ENCODE measurements at places on chromosomes 13 and 19.

DNA sequence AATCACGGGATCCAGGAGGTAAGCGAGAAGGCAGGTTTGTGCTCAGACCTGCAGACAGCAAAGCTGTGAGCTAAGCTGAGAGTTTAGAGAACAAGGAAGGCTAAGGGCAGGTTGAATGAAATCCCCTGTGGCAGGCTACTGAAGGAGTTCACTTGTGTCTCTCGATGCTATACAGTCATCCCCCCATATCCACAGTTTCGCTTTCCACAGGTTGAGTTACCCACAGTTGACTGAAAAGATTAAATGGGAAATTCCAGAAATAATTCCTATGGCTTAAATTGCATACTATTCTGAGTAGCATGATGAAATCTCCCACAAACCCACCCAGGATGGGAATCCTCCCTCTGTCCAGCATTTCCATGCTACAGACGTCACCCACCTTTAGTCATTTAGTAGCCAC is 49.6 kb downstream of the ABCC4 start:
- no peak for DNase-seq

- no peak for DNase-seq
Measured at GRCh38 chr13:106696140-106696539, 128.2 kb upstream of the ARGLU1 start.

DNA sequence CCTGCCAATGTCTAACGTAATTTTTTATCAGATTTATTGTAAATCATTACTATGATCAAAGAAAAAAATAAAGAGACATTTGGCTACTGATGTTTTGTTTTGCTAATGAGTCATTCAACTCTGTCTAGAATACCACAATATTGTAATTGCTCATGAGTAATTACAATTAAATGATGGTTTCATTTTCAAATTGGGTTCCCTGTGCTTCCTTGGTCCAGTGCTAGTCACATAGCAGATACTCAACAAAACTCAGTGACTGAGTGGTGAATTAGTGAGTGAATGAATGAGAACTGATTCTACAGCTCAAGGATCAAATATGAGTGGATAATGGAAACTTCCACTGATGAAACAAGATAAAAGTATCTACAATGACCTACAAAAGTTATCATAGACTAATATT is 304.7 kb downstream of the POU4F1 start:
- no peak for DNase-seq

DNA sequence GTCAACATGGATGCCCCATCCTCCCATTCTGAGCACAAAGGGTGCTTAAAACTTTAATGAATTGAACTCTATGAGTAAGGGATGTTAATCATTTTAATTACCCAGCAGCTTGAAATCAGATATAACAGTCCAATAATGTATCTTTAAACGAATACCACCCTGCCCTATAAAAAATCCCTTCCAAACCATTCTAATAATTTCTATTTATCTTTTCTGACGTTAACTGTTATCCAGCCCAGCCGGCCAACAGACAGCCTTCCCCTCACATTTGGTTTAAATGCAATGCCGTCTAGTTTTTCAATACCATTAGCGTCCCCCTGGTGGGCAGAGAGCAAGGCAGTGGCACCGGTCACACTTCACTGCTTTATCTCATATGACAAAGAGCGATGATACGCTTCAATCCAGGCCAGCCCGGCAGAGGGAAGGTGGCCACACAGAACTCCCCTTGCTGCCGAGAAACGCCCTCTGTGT is 402.2 kb upstream of the ZNF507 start:
- DNase-seq, result no peak

- peak; percentile 89 for DNase-seq
Measured at GRCh38 chr13:114161028-114161556, 18.0 kb upstream of the CFAP97D2 start.

- no peak for DNase-seq
Measured at GRCh38 chr13:98427331-98427995, 149.4 kb downstream of the STK24 start.

GRCh38 chr19:29576761-29577648 is 29.1 kb upstream of the POP4 start:
- DNase-seq, result no peak

DNA sequence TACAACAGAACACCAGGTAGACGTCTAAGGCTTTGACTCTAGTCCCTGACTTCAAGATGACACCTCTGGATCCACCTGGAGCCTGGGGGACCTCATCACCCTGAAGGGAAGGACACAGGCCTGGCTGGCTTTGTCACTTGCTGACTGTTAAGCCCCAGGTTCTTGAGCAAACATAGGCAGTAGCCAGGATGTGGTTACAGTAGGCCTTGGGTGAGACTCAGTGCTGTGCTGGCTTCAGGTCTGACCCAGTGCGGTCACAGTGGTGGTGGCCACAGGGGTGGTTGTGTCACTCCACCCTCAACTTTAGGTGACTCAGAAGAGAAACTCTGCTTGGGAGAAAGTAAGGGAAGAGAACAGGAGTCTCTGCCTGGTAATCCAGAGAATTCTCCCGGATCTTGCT is 497.8 kb downstream of the UQCRFS1 start:
- no peak for DNase-seq

- no peak for DNase-seq
Measured at GRCh38 chr13:107608736-107609135, 606.6 kb downstream of the LIG4 start.

GRCh38 chr19:50419580-50420035 is 870 bp downstream of the SPIB start:
- DNase-seq, result no peak

DNA sequence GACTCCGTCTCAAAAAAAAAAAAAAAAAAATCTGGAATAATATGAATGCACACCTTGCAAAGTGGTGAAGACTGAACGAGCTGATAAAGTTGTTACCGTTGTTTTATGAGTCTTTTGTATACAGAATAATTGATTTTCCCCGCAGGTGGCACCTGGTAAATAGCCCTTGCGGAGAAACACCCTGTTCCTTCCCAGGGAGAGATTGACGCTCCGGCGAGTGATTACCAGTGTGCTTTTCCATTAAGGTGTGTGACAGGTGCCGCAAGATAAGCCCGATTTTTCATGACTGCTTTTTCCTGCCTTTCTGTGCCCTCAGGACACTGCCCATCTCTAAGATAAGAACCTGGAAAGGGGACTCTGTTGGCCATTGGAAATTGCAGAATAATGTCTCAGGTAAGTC is 943 bp downstream of the ZNF302 start:
- no peak for DNase-seq

DNA sequence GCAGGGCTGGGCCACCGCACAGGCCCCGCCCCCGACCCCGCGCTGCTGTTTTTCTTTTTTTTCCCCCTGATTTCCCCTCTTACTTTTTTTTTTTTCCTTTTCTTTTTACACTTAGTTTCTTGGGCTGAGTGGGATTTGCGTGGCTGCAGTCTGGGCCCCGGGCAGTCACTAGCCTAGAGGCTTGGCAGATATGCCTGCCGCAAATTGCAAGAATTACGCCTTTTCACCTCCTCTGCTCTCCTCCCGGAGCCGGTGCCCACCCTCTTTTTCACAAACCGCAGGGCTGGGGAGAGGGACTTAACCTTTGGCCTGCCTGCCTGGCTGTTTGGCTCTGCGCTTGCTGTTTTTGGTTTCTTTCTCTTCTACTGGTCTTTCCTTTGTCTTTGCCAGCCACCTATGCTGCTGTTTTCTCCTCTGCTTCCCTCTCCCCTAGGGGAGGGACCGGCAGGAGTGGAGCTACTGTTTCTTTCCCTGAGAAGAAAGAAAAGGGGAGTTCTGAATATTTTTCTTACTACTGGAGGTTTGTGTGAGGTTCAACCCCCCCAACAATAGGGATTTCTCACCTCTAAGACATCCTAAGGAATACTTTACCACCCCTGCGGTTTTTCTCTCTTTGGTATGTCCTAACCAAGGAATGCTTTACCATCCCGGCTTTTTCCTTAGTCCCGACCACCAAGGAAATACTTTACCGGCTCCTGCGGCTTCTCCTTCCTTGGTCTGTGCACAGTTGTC is 11.0 kb downstream of the ZNF552 start:
- no peak for DNase-seq

GRCh38 chr13:30463787-30464495 is 1.8 kb downstream of the HMGB1 start:
- DNase-seq, result peak; percentile 79

GRCh38 chr19:27765912-27766725 is 1446.8 kb downstream of the UQCRFS1 start:
- DNase-seq, result no peak

DNA sequence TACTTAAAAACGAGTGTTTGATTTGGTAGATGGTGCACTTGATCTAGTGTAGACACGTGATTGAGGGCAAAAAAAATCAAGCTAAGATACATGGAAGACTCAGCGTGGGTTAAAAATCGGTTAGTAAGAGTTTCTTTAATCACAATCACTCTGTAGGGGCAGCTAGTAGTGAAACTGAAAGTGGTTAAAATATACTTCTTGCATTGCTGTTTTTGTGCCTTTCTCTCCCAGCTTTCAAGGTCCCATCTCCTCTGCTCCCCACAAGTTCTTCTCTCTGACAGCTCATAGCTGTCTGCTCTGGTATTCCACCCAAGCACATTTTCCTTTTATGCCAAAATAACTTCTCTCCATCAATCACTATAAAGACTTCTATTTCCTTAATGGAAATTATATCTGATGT is 1089.7 kb downstream of the EFNB2 start:
- no peak for DNase-seq

DNA sequence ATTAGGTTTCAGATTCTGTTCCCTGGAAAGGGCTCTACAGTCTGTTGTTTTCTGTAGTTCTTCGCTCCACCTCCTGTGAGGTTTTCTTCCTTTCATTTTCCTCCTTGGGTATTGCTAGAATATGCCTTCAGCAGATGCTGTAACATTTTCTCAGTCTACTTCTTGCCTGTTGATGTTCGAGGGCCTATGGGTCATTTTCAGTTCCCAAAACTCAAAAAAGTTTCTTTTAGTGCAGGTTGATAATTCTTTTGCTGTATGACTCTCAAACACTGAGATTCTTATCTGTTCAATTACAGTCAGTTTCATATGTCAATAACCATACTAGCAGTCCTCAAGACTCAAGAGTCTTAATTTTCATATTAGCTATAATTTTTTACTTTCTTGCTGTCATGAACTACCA is 268.3 kb downstream of the RFC3 start:
- no peak for DNase-seq

Measured in kidney capillary endothelial cell (primary cell).